ENCODE measurements at places on chromosomes 11 and 22.
A peak's percentile ranks its signal among the peaks of the same experiment; 100 is the strongest.

DNA sequence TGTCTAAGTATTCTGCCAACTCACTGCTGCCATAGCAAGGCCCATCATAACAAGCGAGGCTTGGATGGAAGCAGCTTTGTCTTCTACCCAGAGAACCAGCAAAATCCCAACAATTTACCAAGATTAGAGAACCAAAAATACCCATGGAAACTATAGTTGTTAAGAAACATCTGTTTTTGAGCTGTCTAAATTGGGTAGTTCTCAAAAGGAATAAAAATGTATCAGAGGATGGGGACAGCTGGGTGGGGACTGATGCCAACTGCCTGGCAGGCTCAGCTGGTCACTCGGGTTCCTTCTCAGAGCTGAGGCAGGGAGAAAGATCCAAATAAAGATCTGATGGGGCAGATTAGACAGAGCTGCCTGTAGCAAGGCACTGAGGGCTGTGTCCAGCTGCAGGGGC is 85.9 kb upstream of the GRK3 start:
- no peak for DNase-seq

DNA sequence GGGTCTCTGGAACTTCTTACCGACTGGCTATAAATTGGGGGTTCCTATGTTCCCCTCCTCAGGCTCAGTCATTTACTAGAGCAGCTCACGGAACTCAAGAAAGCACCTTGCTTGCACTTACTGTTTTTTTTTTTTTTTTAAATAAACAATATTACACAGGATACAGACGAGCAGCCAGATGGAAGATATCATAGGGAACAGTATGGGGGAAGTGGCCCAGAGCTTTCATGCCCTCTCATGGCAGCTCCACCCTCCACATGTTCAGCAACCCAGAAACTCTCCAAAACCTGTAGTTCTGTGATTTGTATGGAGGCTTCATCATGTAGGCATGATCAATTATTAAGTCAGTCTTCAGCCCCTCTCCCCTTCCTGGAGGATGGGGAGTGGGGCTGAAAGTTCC is 7.5 kb downstream of the UVRAG start:
- DNase-seq: no peak

DNA sequence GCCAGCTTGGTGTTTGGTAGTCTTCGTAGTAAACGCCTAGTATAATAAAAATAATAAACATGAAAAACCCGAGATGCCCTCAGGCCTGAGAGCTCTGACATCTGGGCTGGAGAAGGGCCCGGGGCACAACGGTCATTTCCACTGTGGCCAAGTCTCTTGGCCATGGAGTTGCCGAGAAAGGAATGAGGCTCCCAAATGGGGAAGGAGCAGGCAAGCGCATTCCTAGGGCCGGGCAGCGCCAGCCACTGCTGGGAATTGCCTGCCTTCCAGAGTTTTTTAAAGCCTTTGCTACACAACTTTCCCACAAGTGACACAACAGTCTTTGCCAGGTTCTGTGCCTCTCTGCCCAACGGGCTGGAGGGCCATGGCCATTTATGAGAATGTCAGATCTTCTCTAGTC is 103.4 kb downstream of the NAV2 start:
- DNase-seq: no peak

- DNase-seq: peak; percentile 89
These were observed at the start of gene TBRG1 for GRCh38 chr11:124622531-124623451. TSS of gene TBRG1 (plus strand) at chr11:124622864. CDS start at chr11:124623084, 220 bp downstream.

- DNase-seq: no peak
These were observed 84.6 kb downstream of the ETS1 start for GRCh38 chr11:128502726-128503125.

- peak; percentile 37 for DNase-seq
These were observed 5.3 kb upstream of the JAML start for GRCh38 chr11:118230088-118230487.

GRCh38 chr11:96863520-96863919 is 473.7 kb downstream of the JRKL start:
- no peak for DNase-seq

GRCh38 chr11:118915941-118916841 is 9.5 kb downstream of the BCL9L start:
- no peak for DNase-seq

GRCh38 chr11:134592391-134592990 is 180.4 kb upstream of the B3GAT1 start:
- peak; percentile 76 for DNase-seq

GRCh38 chr22:42065438-42066125 is 5.0 kb downstream of the NAGA start:
- DNase-seq: no peak

DNA sequence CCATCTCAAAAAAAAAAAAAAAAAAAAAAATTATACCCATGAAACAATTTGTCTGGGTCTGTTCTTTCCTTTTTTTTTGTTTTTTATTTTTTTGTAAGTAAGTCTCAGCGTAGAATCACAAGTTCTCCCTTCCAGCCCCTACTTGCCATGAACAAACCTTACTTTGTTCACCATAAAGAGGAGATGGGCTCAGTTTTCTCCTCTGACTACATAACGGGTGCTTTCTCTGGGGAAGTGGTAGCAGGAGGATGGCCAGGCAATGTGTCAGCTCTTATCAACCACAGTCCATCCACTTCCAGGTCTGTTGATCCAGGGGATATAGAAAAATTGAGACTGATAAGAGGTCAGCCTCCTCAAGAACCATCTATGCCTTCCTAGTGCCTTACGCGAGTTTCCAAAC is 11.0 kb downstream of the ASCC2 start:
- DNase-seq: no peak

- DNase-seq: no peak
These were observed 88.7 kb upstream of the TIMP3 start for GRCh38 chr22:32712644-32713355.

DNA sequence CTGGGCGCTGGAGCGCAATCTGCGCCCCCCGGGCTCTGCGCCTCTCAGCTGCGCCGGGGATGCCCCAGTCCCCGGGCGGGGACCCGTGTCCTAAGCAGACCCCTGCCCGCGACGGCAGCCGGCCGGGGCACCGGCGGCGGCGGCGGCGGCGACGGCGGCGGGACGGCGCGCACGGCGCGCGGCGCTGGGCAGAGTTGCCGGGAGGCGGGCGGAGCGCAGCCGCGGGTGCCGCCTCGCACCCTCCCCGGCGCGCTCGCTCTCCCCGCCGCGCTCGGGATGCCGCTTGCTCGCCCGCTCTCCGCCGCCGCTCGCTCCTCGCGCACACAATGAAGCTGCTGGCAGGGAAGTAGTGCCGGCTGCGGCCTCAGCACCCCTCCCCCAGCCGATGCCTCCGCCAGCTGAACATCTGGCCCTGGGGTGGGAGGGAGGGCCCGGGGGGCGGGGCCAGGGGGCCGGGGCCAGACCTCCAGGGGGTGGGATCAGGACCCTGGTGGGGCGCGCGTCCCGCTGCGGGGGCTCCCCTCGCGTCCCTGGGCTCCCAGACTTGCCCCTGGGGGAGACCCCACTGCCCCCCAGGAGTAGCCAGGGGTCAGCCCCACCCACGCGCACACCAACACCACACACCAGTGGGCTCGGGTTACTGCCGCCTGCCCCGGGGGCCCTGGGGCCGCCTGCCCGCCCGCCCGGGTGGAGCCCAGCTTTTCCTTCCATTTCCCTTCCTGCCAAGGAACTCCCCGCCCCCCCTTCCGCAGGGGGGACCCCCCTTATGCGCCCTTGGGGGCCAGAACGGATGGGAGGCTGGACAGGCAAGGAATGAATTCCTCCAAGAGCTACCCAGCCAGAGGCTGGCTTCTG is at the start of gene RCOR2:
Gene RCOR2 (minus strand): TSS at position 328 of the 855 bp plus-strand sequence. CDS start 708 bp downstream, outside the sequence.
- DNase-seq: peak; percentile 77
